Activated T-helper 2 cell treated with anti-CD3 and anti-CD28 coated beads, Interferon-gamma antibody, Interleukin-2, Interleukin-4, amounts not matched to agents 10 μg/mL and 5 μg/mL and 100 μg/mL, durations not matched to agents 14 hours and 24 hours and 36 hours (primary cell): ENCODE measurements at places on chromosomes 13 and 19.
A peak's percentile ranks its signal among the peaks of the same experiment; 100 is the strongest.

- peak; percentile 84 for DNase-seq
Observed at GRCh38 chr19:12495002-12495802, 10.6 kb upstream of the ZNF709 start.

DNA sequence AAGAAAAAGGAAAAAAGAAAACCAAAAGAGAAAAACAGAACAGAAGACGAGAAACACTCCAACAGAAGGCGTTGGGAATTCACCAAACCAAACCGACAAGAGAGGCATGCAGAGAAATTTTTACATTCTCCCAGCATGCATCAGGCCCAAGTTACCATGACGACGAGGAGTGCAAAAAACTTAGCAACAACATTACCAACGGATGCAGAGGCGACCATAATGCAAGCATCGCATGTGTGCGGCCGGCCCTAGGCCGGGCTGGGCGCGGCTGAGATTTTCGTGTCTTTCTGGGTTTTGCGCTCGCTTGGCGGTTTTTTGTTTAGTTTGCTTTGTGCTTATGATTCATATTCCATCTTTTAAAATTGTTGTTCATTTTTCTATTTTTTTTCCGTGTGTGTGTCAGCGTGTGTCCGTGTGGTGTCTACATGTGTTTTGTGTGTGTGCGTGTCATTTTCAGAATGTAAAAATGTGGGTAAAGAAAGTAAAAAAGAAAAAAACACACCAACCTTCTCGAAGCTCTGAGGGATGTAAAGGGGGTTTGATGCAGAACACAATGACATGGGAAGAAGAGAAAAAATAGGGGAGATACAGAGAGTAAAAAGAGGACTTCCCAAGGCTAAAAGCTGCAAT, 84.9 kb downstream of the PTPRS start:
- DNase-seq = no peak

DNA sequence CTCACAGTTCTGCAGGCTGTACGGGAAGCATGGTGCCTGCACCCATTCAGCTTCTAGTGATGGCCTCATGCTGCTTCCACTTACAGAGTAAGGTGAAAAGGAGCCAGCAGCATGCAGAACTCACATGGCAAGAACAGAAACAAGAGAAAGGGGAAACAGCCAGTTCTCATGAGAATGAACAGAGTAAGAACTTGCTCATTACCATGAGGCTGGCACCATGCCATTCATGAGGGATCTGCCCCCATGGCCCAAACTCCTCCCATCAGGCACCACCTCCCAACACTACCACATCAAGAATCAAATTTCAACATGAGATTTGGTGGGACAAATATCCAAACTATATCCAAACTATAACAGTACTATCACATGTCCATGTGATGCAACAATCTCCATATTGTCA, 72.1 kb downstream of the KATNAL1 start:
- no peak for DNase-seq

DNA sequence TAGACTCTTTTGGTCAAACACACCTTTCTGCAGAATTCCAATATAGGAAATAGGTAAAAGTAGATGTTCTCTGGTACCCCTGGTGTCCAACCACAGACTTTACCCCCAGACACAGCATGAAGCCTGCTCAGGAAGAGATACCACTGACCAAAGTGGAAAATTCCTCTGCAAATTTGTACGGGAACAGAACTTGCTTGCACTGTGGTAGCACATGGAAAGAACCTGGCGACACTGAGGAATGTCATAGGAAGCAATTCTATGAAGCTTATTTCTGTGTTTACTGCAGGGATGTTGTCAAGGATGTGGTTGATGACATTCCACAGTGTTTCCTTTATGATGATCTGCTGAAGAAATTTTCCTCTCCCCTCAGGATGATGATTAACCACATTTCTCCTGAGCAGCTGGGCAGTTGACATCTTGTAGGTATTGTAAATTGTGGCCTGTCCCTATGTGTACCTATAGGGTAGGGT, 48.9 kb upstream of the TNFSF11 start:
- DNase-seq = no peak

DNA sequence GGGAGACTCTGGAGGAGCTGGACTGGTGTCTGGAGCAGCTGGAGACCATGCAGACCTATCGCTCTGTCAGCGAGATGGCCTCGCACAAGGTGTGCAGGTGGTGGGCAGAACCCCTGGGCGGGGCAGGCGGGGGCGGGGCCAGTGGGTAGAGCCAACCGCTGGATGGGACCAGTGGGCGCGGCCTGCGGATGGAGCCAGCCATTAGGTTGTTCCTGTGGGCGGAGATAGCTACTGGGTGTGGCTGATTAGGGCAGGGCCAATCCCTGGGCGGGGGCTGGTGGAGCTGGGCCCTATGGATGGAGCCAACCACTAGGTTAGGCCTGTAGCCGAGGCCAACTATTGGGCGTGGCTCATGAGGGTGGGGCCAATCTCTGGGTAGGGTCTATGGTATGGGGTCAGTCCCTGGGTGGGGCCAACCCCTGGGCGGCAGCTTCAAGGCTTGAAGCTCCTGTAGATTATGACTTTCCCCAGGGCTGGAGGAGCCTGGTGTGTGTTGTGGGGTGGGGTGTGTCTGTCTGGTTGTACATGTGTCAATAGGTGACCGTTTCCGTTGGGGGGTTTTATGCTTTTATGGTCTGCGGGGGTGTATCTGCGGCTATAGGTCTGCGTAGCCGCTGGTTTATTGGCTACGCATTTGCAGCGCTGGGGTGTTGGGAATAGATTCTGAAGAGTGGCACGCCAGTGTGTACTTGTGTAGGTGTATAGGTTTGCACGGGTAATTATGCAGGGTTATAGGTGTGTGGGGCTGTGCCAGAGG, 30.7 kb downstream of the PDE4A start:
- no peak for DNase-seq

GRCh38 chr13:88866195-88866594, 1195.0 kb downstream of the SLITRK5 start:
- no peak for DNase-seq

DNA sequence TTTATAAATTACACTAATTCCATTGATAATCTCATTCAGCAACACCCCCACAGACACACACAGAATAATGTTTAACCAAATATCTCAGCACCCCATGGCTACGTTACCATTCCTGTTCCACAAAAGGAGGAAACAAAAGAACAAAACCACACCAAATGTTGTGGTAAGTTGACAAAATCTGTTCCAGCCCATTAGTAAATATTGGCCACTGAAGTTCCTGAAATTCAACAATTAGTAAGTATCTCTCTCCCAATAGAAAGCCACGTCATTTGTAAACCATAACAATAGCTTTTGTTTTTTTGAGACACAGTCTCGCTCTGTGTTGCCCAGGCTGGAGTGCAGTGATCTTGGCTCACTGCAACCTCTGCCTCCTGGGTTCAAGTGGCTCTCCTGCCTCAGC, 2.3 kb upstream of the FCAR start:
- no peak for DNase-seq

GRCh38 chr13:32150794-32151193, 119.2 kb downstream of the FRY start:
- DNase-seq = no peak
